ENCODE measurements at places on chromosomes 16 and 17.

DNA sequence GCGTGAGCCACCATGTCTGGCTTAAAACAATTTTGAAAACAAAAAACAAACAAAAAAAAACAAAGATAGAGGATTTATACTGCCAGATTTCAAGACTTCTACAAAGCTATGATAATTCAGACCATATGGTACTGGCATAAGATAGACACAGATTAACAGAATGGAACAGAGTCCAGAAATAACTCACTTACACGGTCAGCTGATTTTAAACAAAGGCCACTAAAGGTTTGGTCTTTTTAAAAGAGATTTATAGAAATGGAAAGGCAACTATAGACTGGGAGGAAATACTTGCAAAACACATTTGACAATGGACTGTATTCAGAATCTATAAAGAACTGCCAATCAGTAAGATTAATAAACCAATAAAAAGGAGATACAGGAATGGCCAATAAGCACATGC is 48.6 kb upstream of the MNT start:
- ATAC-seq: no peak

DNA sequence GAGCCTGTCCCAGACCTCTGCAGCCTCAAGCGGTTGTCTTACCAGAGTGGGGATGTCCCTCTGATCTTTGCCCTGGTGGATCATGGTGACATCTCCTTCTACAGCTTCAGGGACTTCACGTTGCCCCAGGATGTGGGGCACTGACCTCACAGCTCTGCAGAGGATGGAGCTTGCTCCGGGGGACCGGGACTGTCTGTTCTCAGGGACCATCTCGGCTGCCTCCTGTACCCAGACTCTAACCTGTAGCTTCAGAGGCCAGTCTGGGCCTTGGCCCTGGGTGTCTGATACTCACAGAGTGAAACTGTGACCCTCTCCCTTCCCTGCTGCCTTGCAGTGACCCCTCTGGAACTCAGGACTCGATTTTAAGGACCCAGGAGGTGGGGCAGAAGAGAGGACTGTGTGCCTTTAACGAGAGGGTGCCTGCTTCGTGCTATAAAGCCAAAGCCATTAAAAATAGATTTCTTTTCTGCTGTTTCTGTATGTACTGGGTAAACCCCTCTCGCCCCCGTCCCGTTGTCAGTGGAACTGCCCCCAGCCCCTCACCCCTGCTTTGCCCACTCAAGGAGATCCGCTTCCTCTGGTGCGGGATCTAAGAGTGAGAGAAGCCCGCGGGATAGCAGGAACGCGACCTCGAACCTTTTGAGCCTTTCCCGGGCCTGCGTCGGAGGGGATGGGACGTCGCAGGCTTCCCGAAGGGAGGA is 1.1 kb upstream of the LLGL2 start:
- ATAC-seq: no peak

GRCh38 chr16:31081428-31082351 is 7.1 kb downstream of the PRSS53 start:
- no peak for ATAC-seq

DNA sequence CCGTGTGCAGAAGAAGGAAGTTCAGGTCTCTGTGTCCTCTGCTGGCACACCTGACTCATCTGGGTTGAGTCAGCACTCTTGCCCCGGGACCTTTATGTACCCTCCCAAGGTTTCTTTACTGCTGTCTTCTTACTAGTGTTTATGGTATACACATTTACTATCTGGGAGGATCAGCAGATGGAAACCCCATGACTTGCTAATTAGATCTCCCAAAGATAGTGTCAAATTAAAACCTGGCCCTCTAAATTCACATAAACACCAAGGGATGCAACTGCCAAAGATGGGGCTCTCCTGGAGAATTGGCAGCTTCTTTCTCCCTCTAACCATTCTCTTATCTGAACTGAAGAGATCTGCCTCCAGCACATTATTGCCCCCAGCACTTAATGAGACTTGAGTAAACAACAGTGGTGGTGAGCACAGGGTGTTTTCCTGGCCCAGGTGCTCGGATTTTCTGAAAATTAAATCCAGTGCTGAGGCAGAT is 718.1 kb upstream of the SOX9 start:
- ATAC-seq: no peak

DNA sequence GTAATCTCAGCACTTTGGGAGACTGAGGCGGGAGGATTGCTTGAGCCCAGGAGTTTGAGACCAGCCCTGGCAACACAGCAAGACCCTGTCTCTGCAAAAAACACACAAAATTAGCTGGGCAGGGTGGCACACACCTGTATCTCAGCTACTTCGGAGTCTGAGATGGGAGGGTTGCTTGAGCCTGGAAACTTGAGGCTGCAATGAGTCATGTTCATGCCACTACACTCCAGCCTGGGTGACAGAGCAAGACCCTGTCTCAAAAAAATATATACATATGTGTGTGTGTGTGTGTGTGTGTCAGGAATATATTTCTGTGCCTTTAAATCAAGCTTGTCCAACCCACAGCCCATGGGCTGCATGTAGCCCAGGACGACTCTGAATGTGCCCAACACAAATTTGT is 55.2 kb downstream of the CRISPLD2 start:
- ATAC-seq: no peak

DNA sequence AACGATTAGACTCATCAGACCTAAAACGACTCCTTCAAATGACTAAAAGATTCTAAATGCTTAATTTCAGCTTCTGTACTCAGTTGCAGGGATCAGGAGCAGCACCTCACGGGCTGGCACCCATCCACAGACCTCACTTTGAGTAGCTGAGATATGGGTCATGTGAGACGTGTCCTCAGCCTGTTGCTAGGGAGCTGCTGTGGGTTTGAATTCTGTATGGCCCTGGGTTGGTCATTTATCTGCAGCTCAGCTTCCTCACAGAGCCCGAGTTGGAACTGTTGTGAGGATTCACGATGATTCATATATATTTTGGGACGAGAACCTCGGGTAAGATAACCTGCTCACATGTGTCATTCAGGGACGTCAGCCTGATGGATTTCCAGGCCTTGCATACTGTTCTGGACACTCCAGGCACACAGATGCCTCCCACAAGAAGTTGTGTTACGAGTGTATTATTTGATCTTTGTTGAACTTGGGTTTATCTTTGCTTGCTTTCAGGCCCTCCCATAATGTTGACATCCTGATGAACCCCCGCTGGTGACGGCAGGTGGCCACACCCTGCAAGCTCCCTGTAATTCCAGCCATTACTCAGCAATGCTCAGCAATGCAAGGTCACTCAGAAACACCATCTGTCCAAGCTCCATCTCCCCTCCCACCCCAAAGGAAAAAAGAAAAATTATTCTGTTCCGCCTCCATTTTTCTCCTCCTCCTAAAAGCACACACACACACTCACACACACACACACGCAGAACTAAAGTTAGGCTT is 137.6 kb downstream of the RBFOX3 start:
- ATAC-seq: no peak

GRCh38 chr17:83173914-83174361 is 94.5 kb downstream of the METRNL start:
- ATAC-seq: no peak

DNA sequence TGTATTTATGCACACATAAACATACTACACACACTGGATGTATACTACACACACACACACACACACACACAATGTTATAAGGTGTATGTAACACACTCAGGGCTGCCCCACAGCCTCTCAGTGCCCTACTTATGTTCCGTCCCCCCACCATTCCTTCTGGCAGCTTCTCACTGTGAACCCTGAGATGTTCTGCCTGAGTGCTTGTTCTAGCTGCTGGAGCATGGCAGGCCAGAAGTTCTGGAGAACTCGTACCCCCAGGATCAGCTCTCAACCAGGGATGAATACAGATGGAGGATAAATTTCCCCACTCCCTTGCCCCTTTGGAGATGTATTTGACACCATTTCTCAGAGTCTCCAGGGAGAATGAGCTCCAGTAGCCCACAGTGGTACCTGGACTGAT is 76.4 kb downstream of the CDH13 start:
- no peak for ATAC-seq

GRCh38 chr17:1153795-1154546 is 25.8 kb downstream of the ABR start:
- no peak for ATAC-seq

- peak; percentile 13 for ATAC-seq
Measured at GRCh38 chr17:65657251-65657828, 95.9 kb upstream of the AXIN2 start.

- ATAC-seq: peak; percentile 59
Measured at GRCh38 chr17:7220593-7221277, 997 bp downstream of the ACADVL start.

GRCh38 chr16:49018259-49018931 is 263.2 kb downstream of the CBLN1 start:
- no peak for ATAC-seq

DNA sequence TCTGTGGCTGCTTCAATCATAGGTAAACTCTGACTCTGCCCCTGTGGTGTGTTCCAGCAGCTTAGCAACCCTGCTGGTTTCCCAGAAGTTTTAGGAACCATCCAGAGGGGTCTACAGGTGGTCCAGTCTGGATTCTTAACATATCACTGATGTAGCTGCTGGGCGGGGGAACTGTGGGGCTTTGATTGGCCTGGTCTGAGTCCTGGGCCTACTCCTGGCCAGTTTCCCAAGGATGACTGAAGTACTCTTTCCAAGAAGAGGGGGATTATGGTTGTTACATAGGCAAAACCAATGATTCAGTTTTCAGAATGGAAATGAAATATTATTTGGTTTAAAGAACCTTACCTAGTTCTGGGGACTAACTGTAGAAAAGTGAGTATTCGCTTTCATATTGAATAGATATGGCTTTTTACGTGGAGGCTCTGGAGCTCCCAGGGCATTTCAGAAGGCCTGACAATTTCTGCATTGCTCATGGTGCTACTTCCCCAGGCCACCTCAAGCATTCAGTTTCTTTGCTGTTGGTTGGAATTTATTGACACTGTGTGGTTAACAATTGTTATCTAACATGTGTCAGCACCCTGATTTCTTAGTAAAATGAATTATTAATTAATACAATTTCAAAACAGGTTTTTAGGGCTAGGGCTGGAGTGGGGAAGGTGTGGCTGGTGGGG is 38.4 kb downstream of the EPN2 start:
- no peak for ATAC-seq

GRCh38 chr17:82353484-82353883 is 5.6 kb upstream of the TEX19 start:
- ATAC-seq: no peak

GRCh38 chr17:81420769-81421462 is 25.7 kb downstream of the BAHCC1 start:
- ATAC-seq: no peak

- ATAC-seq: no peak
Measured at GRCh38 chr16:27984121-27984520, 79.4 kb downstream of the GSG1L start.

- no peak for ATAC-seq
Measured at GRCh38 chr17:48734333-48735061, 5.9 kb upstream of the HOXB13 start.

GRCh38 chr16:1366712-1367299 is 15.1 kb downstream of the GNPTG start:
- ATAC-seq: no peak

DNA sequence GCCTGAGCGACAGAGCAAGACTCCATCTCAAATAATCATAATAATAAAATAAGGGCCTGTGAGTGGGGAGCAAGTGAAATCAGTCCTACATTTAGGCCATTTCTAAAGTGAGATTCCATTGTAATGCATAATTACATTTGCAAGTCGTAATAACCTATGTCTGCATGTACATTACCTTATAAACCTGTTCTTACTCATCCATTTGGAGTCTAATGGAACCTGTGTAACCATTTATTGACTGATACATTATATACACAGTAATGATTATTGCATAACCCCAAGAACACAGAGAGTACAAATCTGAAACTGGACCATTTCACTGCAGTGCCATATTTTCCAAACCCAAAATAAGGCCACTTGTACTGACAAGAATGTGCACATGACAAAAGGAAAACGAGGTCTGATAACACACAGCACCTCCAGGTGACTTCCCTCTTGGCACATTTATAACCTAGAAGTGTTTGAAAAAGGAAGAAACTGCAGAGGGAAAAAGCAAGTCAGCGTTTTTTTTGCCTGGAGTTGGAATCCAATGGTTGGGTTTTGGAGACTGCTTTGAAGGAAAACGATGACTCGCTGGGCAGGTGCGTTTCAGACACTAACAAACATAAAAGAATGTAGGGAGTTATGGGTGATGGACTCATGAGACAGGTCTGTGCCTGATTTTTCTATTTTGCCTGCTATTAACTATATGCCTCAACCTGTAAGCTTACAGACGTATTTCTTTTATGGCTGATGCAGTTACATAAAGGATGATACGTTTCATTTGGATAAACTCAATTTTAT is 63.6 kb upstream of the KIFC3 start:
- ATAC-seq: no peak
